Activated T-helper 2 cell treated with anti-CD3 and anti-CD28 coated beads, Interferon-gamma antibody, Interleukin-2, Interleukin-4, amounts not matched to agents 10 μg/mL and 5 μg/mL and 100 μg/mL, durations not matched to agents 14 hours and 24 hours and 36 hours (primary cell): ENCODE measurements at places on chromosomes 1 and 21. TPM values are rescaled to one million over a fixed set of nuclear protein-coding genes. Genes with fewer than 3 reads are reported as not detected.

DNA sequence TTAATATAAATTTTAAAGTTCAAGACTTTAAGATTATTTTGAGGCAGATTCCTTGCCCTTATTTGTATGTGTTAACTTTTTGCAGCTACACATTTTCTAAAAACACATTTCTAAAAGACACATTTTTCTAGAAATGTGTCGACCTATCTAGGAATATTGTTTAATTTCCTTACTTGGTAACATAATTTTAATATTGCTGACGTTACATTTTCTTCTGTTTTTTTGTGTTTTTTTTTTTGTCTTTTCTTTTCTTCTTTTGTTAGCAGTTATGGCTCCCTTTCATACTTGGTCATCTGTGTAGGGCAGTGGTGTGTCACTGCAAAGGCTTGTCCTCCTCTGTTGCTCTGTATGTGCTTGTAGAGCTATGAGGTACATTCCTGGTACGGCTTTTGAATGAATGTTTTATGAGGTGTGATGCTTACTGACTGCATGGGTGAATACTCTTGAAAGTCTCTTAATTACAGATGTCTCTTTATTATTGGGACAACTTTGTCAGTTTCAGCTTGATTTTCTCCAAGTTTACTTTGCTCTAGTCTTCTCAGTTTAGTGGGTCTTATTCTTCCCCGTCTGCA, 30.1 kb downstream of the LRRC8D start:
- DNase-seq: no peak

DNA sequence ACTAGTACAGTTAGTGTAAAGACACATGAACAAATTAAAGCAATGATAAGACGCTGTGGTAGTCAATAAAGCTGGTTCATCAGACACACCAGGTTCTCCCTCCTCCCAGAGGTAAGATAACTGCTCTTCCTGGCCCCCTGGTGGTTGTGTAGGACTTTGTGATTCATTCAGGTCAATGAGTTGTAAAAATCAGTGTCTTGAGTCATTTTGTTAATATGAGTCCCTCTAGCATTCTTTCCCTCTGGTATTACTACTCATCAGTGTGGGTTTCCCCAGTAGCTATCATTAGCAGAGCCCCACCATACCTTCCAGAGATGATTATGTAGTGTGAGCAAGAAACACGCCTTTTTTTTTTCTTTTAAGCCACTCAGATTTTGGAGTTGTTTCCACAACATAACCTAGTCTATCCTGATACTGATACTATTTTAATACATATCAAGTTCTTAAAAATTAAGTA, 3.6 kb upstream of the SETDB1 start:
- peak; percentile 70 for DNase-seq

DNA sequence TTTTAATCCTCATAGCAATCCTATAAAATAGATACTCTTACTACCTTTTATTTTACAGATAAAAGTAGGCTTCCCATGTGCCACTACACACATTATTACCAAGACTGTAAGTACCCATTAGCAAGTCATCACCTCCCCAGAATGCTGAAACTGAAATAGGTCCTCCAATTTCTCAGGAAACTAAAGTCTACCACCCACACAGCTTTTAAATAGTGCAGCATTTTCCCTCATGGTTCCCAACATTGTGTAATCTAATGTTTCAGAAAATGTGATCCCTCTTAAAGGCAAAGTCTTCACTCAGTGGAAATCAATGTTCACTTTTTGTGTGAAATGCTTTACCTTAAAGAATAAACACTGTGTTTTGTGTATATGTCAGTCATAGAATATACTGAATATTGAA, 356.5 kb downstream of the GPATCH2 start:
- no peak for DNase-seq

- no peak for DNase-seq
These were observed 119.7 kb downstream of the HHAT start for GRCh38 chr1:210448297-210448892.

DNA sequence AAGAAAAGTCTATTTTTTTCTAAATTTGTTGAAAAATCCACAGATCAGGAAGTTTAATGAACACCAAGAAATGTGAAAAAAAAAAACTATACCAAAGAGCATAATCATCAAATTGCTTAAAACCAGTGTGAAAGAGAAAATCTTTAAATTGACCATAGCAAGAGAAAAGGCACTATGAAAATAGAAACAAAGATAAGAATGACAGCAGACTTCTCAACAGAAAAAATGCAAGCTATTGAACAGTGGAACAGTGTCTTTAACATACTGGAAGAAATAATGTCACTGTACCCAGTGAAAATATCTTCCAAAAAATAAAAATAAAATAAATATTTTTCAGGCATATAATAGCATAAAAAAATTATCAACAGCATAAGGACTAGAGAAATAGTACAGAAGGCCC, 243.0 kb upstream of the GJB5 start:
- DNase-seq: no peak

- DNase-seq: peak; percentile 12
These were observed 724 bp downstream of the DOCK7 start for GRCh38 chr1:62687421-62687902.

- no peak for DNase-seq
These were observed 250.0 kb downstream of the TM2D1 start for GRCh38 chr1:61474963-61475362.

GRCh38 chr1:1959840-1960479, 40.9 kb upstream of the TMEM52 start:
- peak; percentile 56 for DNase-seq

The NPHS2 gene
- not detected in 2 replicates for total RNA-seq

DNA sequence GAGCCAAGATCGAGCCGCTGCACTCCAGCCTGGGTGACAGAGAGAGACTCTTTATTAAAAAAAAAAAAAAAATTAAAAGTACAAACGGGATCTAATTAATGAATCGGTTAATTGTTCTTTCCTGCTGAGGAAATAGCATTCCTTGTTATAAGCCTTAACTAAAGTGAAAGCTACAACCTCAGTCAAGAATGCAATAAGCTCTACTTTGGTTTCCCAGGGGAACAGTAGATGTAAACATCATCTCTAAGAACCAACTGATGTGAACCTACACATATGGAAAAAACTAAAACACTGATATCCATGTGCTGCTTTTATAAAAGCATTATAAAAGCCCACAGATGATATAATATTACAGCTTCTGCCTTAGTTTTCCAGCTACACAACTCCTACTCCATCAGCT, 41.9 kb downstream of the LPGAT1 start:
- no peak for DNase-seq

- DNase-seq: no peak
These were observed 14.1 kb downstream of the PIK3C2B start for GRCh38 chr1:204480515-204480914.

The IL24 gene
- 3.1 and 3.4 TPM in 2 replicates for total RNA-seq

- DNase-seq: no peak
These were observed 149.5 kb upstream of the SPAG17 start for GRCh38 chr1:118334506-118334905.

The SPATA46 gene
- not detected in 2 replicates for total RNA-seq

- no peak for DNase-seq
These were observed 53.5 kb downstream of the CAPN2 start for GRCh38 chr1:223765719-223766340.

DNA sequence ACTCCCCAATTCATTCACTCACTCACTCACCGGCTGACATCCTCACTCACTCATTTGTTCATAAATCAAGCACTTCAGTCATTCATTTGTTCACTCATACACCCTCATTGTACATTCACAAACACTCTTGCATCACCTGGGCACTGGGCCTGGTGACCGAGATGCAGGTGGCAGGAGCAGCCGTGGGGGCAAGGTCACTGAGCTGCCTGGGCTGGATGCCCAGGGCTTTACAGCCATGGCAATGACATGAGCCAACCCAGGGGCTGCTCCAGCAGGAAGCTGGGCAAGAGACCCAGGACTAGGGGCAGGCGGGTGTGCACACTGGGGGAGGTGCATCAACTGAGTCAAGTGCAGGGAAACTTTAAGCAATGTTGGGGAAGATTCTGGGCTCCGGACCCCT, 113.6 kb upstream of the IGSF21 start:
- no peak for DNase-seq

DNA sequence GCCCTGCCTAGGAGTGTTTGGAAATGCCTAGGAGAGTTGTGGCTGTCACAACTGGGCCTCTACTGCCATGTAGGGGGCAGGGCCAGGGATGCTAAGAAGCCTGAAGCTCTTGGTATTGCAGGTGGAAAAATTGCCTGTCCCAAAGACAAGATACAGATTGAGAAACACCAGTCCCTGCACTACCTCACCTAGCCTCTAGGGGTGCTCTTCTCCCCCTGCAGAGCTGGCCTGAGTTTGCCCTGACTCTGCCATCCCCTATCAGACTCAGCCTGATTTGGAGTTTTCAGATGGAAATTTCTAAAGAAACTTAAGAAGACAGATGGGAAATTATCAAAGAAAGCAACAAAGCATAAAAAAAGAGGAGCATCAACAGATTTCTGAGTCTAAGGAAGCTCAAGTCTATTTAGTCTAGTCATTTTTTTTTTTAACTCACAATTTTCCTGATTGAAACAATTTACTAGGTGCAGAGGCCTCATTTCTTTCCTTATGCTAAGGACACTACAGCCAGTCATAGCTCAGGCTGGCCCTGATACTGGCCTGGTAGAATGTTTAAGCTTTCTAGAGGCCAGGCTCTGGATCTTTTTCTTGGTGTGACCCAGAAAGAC, 61.4 kb upstream of the LRRN2 start:
- DNase-seq: peak; percentile 27

The COP1 gene
- total RNA-seq: 47.5 and 52.9 TPM in 2 replicates

The MPZ gene
- total RNA-seq: 4.0 TPM in 2 replicates

- peak; percentile 45 for DNase-seq
These were observed 1.7 kb upstream of the KIF26B start for GRCh38 chr1:245153081-245153551.

GRCh38 chr1:10877894-10878293, 81.4 kb upstream of the CASZ1 start:
- DNase-seq: no peak

DNA sequence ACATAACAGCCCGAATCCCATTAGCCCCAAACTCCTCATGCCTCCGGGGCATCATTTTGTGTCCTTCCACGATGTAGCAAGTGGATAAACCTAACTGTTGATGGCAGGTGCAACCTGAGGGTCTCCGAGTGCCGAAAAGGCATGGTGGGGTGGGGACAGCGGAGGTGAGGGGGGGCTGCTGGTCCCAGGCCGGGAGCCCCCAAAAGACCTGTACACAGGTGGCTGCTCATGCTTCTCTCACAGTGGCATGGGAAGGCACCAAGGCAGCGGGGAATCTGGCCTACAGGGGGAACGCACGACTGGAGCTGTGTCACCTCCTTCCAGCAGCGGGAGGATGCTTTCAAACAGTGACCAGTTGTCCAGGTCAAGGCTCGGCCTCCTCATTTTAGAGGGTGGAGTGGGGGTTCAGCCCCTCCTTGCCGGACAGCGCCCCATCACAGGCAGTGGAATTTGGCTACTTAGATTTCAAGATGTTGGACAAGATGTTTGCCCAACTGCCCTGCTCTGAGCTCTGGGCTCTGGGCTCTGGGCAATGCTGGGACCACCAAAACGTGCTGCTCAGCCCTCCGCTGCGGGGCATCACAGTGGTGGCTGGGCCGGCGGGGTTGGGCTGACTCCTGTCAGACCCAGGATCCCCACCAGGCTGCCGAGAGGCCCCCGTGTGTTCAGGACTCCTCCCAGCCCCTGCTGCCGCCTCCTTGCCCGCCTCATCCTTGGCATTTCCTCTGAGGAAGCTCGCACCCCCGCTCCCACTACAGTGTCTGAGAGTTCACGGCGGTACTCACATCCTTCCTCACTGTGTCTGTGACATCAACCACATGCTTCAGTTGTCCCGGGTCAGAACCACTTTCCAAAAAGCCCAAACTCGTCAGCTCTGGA, 7.6 kb downstream of the DNMT3L start:
- no peak for DNase-seq

DNA sequence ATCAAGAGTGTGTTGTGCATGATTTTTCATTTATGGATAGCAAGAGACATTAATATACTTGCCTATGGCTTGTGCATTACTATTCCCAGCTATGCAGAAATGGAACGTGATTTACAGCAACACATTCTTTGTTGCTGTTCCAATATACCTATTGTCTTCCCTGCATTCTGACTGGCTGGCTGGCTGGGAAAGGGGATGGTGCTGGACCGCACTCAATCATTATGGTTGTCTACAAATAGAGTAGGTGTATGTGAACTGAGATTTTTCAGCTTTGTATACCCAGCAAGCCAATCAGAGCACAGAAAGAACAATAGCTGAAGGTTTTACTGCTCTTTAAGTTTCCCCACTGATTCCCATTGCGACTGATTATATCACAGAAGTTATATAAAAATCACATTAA, 167.5 kb downstream of the ATG4C start:
- DNase-seq: no peak

GRCh38 chr1:211347077-211347844, 20.6 kb downstream of the TRAF5 start:
- no peak for DNase-seq

The RIT1 gene
- 20.0 and 27.0 TPM in 2 replicates for total RNA-seq

DNA sequence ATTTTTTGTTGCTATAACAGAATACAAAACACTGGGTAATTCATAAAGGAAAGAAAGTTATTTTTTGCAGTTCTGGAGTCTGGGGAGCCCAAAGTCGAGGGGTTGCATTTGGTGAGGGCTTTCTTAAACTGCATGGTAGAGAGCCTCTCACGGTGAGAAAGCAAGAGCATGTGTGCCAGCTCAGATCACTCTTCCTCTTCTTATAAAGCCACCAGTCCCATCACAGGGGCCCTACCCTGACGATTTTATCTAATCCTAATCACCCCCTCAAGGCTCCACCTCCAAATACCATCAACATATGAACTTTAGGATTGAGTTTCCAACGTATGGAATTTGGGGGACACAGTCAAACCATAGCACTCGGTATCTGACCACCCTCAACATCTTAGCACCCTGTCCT, 1.0 kb upstream of the STRIP1 start:
- no peak for DNase-seq

DNA sequence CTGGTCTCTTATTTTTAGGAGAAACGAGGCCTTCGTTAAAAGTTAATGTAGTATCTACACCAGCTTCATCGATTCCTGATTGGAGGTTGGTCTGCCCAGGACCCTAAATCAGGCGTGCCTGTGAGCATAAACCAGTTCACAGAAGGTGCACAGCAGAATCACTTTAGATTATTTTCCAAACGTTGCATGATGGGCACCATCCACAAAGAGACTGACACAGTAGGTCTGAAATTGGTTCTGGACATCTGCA, 256 bp upstream of the TARBP1 start:
- no peak for DNase-seq

- DNase-seq: no peak
These were observed 815.1 kb downstream of the NCAM2 start for GRCh38 chr21:21813289-21813688.

DNA sequence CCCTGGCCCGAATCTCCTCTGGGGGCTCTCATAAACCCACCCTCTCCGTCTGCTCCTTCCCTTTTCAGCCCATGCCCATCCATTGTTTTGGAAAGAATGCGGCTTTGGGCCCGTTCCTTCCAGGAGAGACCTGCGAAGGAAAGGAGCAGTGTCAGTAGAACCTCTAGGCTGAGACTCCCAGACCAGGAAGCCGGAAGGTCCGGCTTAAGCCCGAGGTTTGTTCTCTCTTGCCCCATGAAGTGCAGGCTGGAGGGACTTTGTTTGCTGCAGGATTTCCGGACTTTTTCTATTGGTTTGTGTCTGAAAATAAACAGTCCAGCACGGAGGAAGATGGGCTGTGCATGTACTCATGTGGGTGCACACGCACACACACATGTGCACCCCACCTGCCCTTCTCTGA, 49.8 kb downstream of the ELK4 start:
- DNase-seq: no peak

GRCh38 chr1:100440075-100440809, 87.9 kb downstream of the CDC14A start:
- DNase-seq: peak; percentile 77
